Right lobe of liver (tissue), 6 donors: ENCODE measurements at places on chromosomes 6 and 20. TPM values are rescaled to one million over a fixed set of nuclear protein-coding genes. Genes with fewer than 3 reads are reported as not detected.

DNA sequence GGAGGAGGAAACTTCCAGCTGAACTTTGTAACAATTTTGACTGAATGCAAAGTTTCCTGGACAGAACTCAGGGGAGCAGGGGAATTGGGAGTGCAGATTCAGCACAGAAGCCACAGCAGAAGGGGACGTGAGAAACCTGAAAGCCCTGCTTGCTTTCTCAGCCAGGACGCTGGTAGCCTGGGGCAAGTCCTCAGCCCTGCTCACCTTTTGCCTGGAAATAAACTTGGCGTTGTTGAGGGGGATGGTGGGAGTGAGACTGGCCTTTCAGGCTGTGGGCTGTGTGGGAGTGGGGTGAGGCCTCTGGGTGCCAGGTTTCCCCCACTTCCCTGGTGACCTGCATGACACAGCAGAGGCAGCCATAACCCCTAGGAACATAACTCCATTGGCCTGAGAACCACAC is 238.1 kb upstream of the HS3ST5 start:
- no peak for DNase-seq

GRCh38 chr20:35559042-35559693 is 17.3 kb downstream of the ERGIC3 start:
- DNase-seq: no peak

- no peak for DNase-seq
These were observed 8.2 kb downstream of the PPP1R14C start for GRCh38 chr6:150150821-150151646.

The CASS4 gene
- total RNA-seq: 0.66 TPM

The TMEM200A gene
- total RNA-seq: 0.18 TPM
